Stomach (tissue), 19 donors: ENCODE measurements at places on chromosomes 1 and 21. TPM values are rescaled to one million over a fixed set of nuclear protein-coding genes. Genes with fewer than 3 reads are reported as not detected.
A peak's percentile ranks its signal among the peaks of the same experiment; 100 is the strongest.

TMEM200B gene
- total RNA-seq, result not detected

ERRFI1 gene
- total RNA-seq, result 134 TPM

RALGPS2 gene
- 9.8 TPM for total RNA-seq

FAM72B gene
- total RNA-seq, result not detected

MANEAL gene
- 1.8 TPM for total RNA-seq

TAS1R1 gene
- total RNA-seq, result not detected

GRCh38 chr1:247297263-247298123 is 34.2 kb downstream of the ZNF496 start:
- DNase-seq, result no peak
- H3K36me3 ChIP-seq, result peaks cover 37% of the 10 kb centered on the region
- no peaks in the 10 kb centered on the region for H3K27me3 ChIP-seq
- H3K27ac ChIP-seq, result no peak overlapping the region
- H3K4me1 ChIP-seq, result no peaks in the 10 kb centered on the region

- H3K27ac ChIP-seq, result no peak overlapping the region
- H3K4me1 ChIP-seq, result no peaks in the 10 kb centered on the region
- H3K27me3 ChIP-seq, result no peaks in the 10 kb centered on the region
- DNase-seq, result peak; percentile 69
- no peak overlapping the region for H3K4me3 ChIP-seq
These were observed 212.2 kb downstream of the LYPLAL1 start for GRCh38 chr1:219385787-219386427.

GRCh38 chr1:39391691-39392679 is 99.5 kb upstream of the BMP8A start:
- H3K4me1 ChIP-seq, result peaks cover 41% of the 10 kb centered on the region
- peaks cover 34% of the 10 kb centered on the region for H3K36me3 ChIP-seq
- peak; percentile 81 for DNase-seq
- H3K27ac ChIP-seq, result peak overlapping the region; percentile 82

DNA sequence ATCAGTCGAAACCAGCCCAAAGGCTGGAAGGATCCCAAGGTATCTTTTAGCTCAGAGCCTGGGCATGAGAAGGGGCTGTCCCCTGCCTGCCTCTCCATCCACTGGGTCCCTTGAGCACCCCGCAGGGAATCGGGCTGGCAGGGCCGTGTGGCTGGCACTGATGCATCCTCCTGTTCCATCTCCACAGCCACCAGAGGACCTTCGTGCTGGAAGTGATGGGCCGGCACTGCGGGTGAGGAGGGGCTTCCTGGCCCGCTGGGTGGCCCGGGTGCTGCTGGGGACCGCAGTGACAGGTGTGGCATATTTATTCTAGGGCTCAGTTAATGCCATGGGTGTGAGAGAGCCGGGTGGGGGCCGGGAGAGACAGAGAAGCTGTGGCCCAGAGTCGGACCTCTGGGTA is 13.6 kb downstream of the PFKL start:
- H3K27ac ChIP-seq, result no peak overlapping the region
- H3K4me3 ChIP-seq, result no peak overlapping the region
- no peak for DNase-seq
- no peaks in the 10 kb centered on the region for H3K4me1 ChIP-seq
- H3K36me3 ChIP-seq, result peaks cover 100% of the 10 kb centered on the region

DNA sequence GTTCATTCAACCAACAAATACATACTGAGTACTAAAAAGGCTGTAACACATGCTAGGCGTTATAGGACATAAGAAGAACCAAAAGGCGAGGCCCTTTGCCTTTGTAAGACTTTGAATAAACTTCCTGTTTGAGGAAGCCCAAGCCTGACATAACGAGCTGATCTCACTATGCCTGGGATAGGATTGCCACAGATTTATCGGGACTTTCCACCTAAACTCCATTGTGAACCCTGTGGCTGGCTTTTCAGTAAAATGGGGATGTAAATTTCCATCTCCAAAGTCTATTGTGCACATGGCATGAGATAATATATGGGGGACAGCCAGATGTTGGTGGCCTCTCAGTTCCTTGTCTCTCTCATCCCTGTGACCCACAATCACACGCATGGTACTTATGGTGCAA is 41.9 kb downstream of the LMO4 start:
- no peaks in the 10 kb centered on the region for H3K27me3 ChIP-seq
- no peaks in the 10 kb centered on the region for H3K4me1 ChIP-seq
- H3K27ac ChIP-seq, result no peak overlapping the region

DNA sequence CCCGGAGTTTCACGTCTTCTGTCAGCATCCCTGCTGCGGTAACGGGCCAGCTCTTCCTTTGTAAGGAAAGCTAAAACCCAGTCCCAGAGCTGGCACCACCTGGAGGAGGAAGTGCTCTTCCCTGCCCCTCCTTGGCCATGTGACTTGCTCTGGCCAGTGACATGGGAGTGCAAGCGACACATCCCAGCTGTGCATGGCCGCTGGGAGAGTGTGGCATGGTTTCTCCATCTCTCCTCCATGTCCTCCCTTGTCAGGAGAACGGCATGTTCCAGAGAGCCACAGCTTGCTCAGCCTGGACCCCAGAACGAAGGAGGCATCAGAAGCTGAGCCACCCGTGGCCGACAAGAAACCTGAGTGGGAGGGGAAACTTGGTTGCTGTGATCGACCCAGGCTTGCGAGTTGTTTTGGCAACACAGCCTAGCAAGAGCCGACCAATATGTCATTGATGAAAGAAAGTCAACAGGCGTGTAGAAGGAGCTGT is 2.7 kb upstream of the PRXL2B start:
- no peak overlapping the region for H3K4me3 ChIP-seq
- no peaks in the 10 kb centered on the region for H3K27me3 ChIP-seq
- H3K27ac ChIP-seq, result peak overlapping the region; percentile 100
- peaks cover 49% of the 10 kb centered on the region for H3K4me1 ChIP-seq
- no peak for DNase-seq

- no peaks in the 10 kb centered on the region for H3K27me3 ChIP-seq
- no peak overlapping the region for H3K27ac ChIP-seq
- H3K4me3 ChIP-seq, result no peak overlapping the region
- peaks cover 85% of the 10 kb centered on the region for H3K36me3 ChIP-seq
- DNase-seq, result no peak
These were observed 56.8 kb upstream of the SLC30A10 start for GRCh38 chr1:219985169-219985568.

DNA sequence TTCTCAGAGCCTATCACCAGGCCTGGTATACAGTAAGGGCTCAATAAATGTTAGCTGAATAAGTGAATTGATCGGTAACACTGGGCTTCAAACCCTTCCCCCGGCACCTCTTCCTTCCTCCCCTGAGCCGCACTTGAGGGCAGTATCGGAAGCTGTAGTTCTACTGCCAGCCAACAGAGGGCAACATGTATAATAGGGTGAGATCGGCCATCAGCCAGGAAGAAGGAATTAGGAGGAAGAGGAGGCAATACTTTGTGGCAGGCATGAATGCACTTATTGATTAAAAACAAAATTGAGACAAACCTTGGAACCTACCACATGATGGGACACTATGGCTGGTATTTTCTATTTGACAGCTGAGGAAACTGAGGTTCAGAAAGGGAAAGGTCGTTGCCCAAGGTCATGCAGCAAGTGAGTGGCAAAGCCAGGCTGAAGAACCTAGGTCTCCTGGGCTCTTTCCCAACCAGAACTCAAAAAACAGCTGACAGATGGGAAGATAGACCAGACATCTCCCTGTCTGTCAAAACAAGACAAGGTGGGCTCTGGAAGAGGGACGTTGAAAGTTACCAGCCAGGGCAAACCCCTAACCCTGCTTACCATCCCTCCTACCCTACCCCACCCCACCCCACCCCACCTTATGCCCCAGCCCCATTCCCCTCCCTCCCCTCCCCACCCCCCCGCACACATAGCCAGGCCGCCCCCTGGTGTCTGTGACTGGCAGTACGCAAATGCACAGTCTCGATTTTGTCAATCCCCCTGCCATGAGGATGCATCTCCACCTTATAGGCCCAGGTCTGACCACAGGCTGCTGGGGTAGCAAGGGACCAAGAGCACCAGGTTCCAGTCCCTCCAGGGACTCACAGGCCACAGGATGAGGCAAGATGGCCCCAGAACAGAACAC is 107.3 kb upstream of the RUNX3 start:
- no peak overlapping the region for H3K27ac ChIP-seq
- no peak overlapping the region for H3K4me3 ChIP-seq
- peaks cover 7% of the 10 kb centered on the region for H3K4me1 ChIP-seq
- H3K27me3 ChIP-seq, result no peaks in the 10 kb centered on the region
- no peaks in the 10 kb centered on the region for H3K36me3 ChIP-seq

GRCh38 chr1:95223110-95223509 is 10.9 kb upstream of the RWDD3 start:
- H3K36me3 ChIP-seq, result no peaks in the 10 kb centered on the region
- H3K4me3 ChIP-seq, result no peak overlapping the region
- no peaks in the 10 kb centered on the region for H3K4me1 ChIP-seq
- no peaks in the 10 kb centered on the region for H3K27me3 ChIP-seq
- no peak overlapping the region for H3K27ac ChIP-seq

GRCh38 chr1:12249181-12249580 is 19.4 kb downstream of the VPS13D start:
- no peaks in the 10 kb centered on the region for H3K27me3 ChIP-seq
- no peak overlapping the region for H3K4me3 ChIP-seq
- no peak overlapping the region for H3K27ac ChIP-seq

- no peaks in the 10 kb centered on the region for H3K27me3 ChIP-seq
- no peak overlapping the region for H3K4me3 ChIP-seq
- no peak for DNase-seq
- no peaks in the 10 kb centered on the region for H3K4me1 ChIP-seq
- no peaks in the 10 kb centered on the region for H3K36me3 ChIP-seq
These were observed 133.2 kb downstream of the MAP3K21 start for GRCh38 chr1:233460692-233461091.

DNA sequence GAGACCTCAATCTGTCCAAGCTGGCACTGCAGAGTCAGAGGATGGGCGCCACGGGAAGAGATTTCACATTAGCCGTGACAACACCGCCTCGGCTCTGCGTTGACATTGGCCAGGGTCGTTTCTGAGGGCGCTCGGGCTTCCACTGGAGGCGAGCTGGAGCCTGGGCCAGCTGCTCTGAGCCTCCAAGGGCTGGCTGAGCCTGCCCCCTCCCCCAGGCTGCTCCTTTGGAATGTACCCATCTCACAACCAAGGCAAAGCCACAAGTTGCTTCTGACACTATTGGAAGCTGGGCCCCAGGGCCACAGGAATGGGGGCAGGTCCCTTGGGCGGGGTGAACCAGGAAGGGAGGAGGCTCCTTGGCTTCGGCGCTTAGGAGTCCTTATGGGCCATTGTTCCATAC is 12.7 kb downstream of the GPR3 start:
- DNase-seq, result no peak
- H3K4me3 ChIP-seq, result no peak overlapping the region
- no peaks in the 10 kb centered on the region for H3K27me3 ChIP-seq
- H3K27ac ChIP-seq, result peak overlapping the region; percentile 19

GRCh38 chr1:25624156-25624555 is 7.6 kb downstream of the MAN1C1 start:
- H3K4me3 ChIP-seq, result no peak overlapping the region
- H3K4me1 ChIP-seq, result peaks cover 13% of the 10 kb centered on the region
- DNase-seq, result peak; percentile 2

DNA sequence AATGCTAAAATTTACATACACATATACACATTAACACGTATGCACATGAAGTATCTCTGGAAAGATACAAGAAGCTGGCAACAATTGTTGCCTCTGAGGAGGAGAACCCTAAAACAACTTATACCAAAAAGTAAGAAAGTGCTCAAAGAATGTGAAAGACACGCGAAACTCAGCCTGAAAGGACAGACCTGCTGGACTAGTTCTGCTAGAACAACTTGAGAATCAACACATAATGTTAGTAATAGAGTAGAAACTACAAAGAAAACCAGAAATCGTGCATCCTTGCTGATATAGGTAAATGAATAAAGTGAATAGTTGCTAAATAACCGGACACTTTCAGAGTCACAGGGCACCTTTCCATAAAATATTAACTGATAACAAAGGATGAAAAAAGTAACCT is 242.5 kb downstream of the RERE start:
- H3K4me3 ChIP-seq, result no peak overlapping the region
- peaks cover 35% of the 10 kb centered on the region for H3K4me1 ChIP-seq
- H3K27ac ChIP-seq, result no peak overlapping the region
- H3K27me3 ChIP-seq, result no peaks in the 10 kb centered on the region

- H3K27ac ChIP-seq, result no peak overlapping the region
- DNase-seq, result no peak
- H3K4me3 ChIP-seq, result no peak overlapping the region
- H3K27me3 ChIP-seq, result no peaks in the 10 kb centered on the region
These were observed 39.2 kb upstream of the SCMH1 start for GRCh38 chr1:41281334-41281733.

DNA sequence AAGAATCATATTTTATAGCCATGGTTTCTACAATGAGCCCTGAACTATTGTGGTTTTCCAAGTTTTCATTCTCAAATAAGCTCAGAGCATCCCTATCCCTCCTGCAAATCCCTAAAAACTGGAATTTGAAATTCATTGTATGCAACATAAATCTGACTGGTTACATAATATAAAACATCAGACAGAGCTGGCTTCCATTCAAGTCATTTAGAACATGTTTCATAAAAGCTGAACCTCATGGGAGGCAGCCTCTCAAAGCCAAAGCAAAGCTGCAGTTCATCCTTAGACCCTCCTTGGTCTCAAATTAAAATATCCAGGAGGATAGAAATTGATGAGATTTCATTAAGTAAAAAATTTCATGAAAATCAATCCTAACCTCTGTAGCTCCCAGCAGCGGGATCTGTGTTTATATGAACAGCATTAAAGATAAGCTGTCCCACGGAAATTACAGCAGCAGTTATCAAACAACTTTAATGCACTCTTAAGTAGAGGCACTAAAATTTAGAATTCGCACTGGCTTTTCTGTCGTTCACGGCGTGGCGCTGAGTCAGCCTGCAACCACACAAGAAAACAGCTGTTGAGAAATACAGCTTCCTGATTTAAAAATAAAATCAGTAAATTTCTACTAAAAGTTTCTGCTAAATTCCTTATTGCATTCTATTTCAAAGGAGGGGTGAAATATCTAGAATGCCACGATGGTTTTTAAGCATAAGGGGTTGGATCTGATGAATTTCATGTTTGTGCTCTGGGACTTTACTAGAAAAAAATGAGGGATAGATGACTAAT is 99.9 kb upstream of the TIAM1 start:
- no peak overlapping the region for H3K4me3 ChIP-seq
- H3K27me3 ChIP-seq, result no peaks in the 10 kb centered on the region
- no peaks in the 10 kb centered on the region for H3K36me3 ChIP-seq
- H3K4me1 ChIP-seq, result peaks cover 7% of the 10 kb centered on the region
- no peak for DNase-seq
- no peak overlapping the region for H3K27ac ChIP-seq

GRCh38 chr1:15341634-15342407 is 67.9 kb upstream of the EFHD2 start:
- no peak overlapping the region for H3K4me3 ChIP-seq
- peak; percentile 69 for DNase-seq
- peak overlapping the region; percentile 38 for H3K27ac ChIP-seq
- H3K36me3 ChIP-seq, result no peaks in the 10 kb centered on the region
- no peaks in the 10 kb centered on the region for H3K27me3 ChIP-seq

DNA sequence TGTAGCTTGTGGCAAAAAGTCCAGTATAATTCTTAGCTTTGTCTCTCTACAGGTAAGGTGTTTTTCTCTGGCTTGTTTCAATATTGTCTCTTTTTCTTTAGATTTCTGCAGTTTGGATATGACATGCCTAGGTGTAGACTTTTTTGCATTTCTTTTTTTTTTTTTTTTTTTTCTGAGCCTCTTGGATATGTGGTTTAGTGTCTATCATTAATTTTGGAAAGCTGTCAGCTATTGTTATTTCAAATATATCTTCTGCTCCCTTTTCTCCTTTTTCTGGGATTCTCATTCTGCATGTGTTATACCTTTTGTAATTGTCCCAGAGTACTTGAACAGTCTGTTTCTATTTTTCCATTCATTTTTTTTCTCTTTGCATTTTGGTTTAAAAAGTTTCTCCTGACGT is 243.2 kb downstream of the DSCAM start:
- no peak overlapping the region for H3K4me3 ChIP-seq
- no peaks in the 10 kb centered on the region for H3K27me3 ChIP-seq
- H3K4me1 ChIP-seq, result no peaks in the 10 kb centered on the region
- H3K27ac ChIP-seq, result no peak overlapping the region
- no peaks in the 10 kb centered on the region for H3K36me3 ChIP-seq
